HCT116 (cell line): ENCODE measurements at places on chromosomes 5 and 9. TPM values are rescaled to one million over a fixed set of nuclear protein-coding genes. Genes with fewer than 3 reads are reported as not detected.

DNA sequence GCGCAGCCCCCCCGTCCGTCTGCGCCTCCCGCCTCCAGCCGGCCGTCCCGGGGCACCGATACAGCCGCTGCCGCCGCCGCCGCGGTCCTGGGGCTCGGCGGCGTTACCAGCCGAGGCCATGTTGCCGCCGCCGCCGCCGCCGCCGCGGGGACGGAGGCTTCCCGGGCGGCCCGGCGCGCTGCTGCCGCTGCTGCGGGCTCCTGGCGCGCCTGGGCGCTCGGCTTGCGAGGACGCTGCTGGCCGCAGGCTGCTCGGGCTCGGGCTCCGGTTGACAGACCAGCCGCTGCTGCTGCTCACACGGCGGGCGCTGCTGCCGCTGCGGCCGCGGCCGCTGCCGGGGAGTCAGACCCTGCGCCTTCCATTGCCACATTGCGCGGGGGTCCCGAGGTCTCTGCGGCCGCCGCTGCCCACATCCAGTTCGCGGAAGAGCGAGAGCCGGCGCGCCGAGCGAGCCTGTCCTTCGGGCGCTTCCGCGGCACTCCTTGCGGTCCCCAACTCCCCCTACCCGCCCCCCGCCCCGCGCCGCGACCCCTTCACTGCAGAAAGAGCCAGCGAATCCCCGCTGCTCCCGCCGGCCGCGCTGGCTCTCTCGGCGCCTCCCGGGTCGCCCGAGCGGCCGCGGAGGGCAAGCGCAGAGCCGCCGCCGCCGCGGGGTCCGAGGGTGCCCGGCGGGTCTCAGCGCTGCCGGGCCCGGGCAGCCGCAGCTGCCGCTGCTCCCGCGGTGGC, 8.4 kb downstream of the PTCH1 start:
- no peaks in the 10 kb centered on the region for H3K27me3 ChIP-seq
- DNase-seq: no peak
- H3K4me3 ChIP-seq: peak overlapping the region; percentile 72
- H3K4me1 ChIP-seq: peaks cover 44% of the 10 kb centered on the region
- no peaks in the 10 kb centered on the region for H3K36me3 ChIP-seq
- H3K27ac ChIP-seq: peak overlapping the region; percentile 84

- no peak overlapping the region for H3K4me3 ChIP-seq
- no peak overlapping the region for H3K27ac ChIP-seq
- H3K4me1 ChIP-seq: no peaks in the 10 kb centered on the region
- H3K36me3 ChIP-seq: no peaks in the 10 kb centered on the region
- no peaks in the 10 kb centered on the region for H3K27me3 ChIP-seq
- DNase-seq: no peak
Measured at GRCh38 chr5:116923344-116923743, 348.7 kb upstream of the SEMA6A start.

Gene NPR3
- 0.39 TPM for total RNA-seq

DNA sequence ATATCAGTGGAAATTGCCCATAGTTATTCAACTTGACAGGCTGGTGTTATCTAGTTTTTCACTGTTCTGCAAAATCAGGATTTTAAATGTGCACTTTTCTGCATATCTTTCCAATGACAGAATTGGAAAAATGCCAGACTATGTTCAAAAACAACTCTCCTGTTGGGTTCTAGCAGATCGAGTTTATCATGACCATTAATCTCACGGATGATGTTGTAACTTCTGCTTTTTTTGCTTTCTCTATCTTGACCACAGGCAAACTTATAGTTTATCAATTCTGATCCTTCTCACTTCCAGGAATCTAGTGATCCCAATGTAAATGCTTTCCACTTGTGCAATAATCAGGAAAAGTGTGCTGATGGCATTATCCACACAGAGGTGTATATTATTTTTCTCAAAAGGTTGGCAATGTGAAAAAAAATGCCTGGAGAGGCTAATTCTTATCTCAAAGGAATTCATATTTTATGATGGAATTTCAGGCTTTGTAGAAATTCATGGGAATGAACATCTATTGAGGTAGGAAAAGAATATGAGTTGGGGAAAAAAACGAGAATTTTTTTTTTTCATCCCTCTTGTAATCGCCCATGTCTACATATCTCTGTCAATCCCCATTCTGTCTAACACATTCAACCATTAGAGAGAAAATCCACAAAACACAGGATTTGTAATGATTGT, 73.6 kb upstream of the DAB2 start:
- no peak for DNase-seq
- no peak overlapping the region for H3K27ac ChIP-seq
- no peaks in the 10 kb centered on the region for H3K27me3 ChIP-seq
- H3K4me3 ChIP-seq: no peak overlapping the region
- no peaks in the 10 kb centered on the region for H3K36me3 ChIP-seq
